ENCODE measurements at places on chromosomes 5 and 9.

DNA sequence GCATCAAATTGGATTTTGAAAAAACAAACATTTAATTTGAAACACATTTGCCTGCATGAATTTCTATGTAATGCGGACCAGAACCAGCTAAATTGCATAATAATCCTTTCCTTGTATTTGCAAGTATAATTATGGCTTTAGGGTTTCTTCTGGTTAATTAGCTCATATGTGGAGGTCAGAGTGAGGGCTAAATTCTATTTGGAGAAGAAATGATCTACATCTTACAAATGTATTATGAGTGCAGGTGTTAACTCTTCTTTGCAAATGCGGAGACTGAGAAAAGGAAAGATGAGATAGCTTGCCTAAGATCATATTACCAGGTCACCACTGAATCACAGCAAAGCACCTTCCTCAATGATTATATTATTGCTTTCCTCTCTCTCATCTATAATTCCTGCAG lies 194.7 kb downstream of the CDH9 start:
- DNase-seq, result no peak
- no peak overlapping the region for H3K27ac ChIP-seq
- H3K27me3 ChIP-seq, result no peaks in the 10 kb centered on the region
- no peak overlapping the region for H3K4me3 ChIP-seq
- no peaks in the 10 kb centered on the region for H3K36me3 ChIP-seq
- no peaks in the 10 kb centered on the region for H3K4me1 ChIP-seq

DNA sequence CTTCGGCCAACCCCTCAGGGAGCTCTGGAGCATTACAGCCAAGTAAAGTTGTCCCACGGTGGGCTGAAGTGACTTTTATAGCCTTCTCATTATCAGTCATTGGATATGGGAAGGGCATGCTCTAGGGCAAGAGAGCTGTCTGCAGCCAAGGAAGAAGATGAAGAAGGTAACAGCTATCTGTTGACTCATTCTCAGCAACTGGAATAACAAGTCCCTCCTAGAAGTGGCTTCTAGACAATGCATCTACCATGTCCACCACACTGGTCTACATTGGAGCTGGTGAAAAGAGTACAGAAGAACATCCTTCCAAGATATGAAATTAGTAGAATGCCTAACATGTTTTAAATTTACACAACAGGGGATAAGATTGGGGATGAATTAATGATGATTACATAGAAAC lies 524.2 kb downstream of the ACTL7B start:
- H3K36me3 ChIP-seq, result no peaks in the 10 kb centered on the region
- no peak overlapping the region for H3K27ac ChIP-seq
- H3K27me3 ChIP-seq, result no peaks in the 10 kb centered on the region

DNA sequence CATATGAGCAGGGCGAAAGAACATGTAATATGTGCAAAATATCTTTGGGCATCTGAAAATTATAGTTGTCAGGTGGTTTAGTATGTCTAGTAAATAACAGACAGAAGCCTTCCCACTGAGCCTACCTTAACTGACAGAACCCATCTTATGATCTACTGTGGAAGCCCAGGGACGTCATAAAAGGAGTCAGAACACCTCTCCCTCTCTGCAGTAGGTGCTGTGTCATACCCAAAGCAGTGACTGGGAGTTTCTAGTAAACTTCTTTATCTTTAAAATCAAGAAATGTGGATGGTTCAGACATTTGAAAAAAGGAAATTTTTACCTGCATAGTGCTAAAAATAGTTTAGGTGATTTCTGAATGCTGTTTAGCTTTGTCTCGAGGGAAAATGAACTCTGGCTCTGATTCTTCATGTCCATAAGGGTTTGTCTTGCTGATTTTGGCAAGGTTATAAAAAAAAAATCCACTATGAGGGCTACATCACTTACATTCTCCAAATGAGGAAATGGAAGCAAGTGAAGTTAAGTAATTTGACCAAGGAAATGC lies 104.0 kb downstream of the NUDT12 start:
- H3K36me3 ChIP-seq, result no peaks in the 10 kb centered on the region
- no peak for DNase-seq
- no peak overlapping the region for H3K27ac ChIP-seq
- H3K4me1 ChIP-seq, result no peaks in the 10 kb centered on the region
- no peaks in the 10 kb centered on the region for H3K27me3 ChIP-seq
- H3K4me3 ChIP-seq, result no peak overlapping the region

GRCh38 chr5:142210864-142211412 lies 102.4 kb downstream of the NDFIP1 start:
- H3K27ac ChIP-seq, result no peak overlapping the region
- no peak for DNase-seq
- H3K4me3 ChIP-seq, result no peak overlapping the region
- H3K27me3 ChIP-seq, result peaks cover 6% of the 10 kb centered on the region
- H3K36me3 ChIP-seq, result no peaks in the 10 kb centered on the region

GRCh38 chr5:16585041-16585667 lies 31.6 kb downstream of the RETREG1 start:
- H3K36me3 ChIP-seq, result no peaks in the 10 kb centered on the region
- H3K4me1 ChIP-seq, result no peaks in the 10 kb centered on the region
- H3K27ac ChIP-seq, result no peak overlapping the region
- H3K4me3 ChIP-seq, result no peak overlapping the region

GRCh38 chr5:80540691-80541090 lies 29.4 kb downstream of the ANKRD34B start:
- H3K4me1 ChIP-seq, result no peaks in the 10 kb centered on the region
- H3K27ac ChIP-seq, result no peak overlapping the region
- no peak for DNase-seq
- no peaks in the 10 kb centered on the region for H3K36me3 ChIP-seq
- no peak overlapping the region for H3K4me3 ChIP-seq

- peaks cover 79% of the 10 kb centered on the region for H3K27me3 ChIP-seq
- H3K4me1 ChIP-seq, result no peaks in the 10 kb centered on the region
- H3K4me3 ChIP-seq, result no peak overlapping the region
Measured at GRCh38 chr9:123368023-123368422, 12.0 kb downstream of the CRB2 start.

- no peaks in the 10 kb centered on the region for H3K36me3 ChIP-seq
- no peaks in the 10 kb centered on the region for H3K27me3 ChIP-seq
- DNase-seq, result no peak
- H3K4me3 ChIP-seq, result no peak overlapping the region
Measured at GRCh38 chr5:7629561-7629960, 221.4 kb downstream of the CFAP90 start.

DNA sequence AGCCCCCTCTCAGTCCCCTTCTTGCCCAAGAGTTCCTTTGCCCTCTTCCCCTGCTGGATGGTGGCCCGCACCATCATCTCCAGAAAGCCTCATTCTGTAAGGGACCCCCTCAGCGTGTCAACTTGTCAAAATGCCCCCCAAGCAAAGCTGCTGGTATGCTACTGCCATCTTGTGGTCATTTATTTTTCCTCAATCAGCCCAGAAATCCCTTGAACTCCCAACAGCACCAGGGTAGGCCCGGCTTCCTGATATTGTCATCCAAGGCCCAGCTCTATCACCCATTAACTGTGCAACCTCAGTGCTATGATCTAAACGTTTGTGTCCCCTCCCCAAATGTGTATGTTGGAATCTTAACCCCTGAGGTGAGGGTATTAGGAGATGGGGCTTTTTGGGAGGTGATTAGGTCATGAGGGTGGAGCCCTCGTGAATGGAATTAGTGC lies 53.2 kb upstream of the FBXW11 start:
- no peaks in the 10 kb centered on the region for H3K4me1 ChIP-seq
- peaks cover 5% of the 10 kb centered on the region for H3K36me3 ChIP-seq
- no peak for DNase-seq
- no peak overlapping the region for H3K27ac ChIP-seq
- H3K27me3 ChIP-seq, result no peaks in the 10 kb centered on the region

DNA sequence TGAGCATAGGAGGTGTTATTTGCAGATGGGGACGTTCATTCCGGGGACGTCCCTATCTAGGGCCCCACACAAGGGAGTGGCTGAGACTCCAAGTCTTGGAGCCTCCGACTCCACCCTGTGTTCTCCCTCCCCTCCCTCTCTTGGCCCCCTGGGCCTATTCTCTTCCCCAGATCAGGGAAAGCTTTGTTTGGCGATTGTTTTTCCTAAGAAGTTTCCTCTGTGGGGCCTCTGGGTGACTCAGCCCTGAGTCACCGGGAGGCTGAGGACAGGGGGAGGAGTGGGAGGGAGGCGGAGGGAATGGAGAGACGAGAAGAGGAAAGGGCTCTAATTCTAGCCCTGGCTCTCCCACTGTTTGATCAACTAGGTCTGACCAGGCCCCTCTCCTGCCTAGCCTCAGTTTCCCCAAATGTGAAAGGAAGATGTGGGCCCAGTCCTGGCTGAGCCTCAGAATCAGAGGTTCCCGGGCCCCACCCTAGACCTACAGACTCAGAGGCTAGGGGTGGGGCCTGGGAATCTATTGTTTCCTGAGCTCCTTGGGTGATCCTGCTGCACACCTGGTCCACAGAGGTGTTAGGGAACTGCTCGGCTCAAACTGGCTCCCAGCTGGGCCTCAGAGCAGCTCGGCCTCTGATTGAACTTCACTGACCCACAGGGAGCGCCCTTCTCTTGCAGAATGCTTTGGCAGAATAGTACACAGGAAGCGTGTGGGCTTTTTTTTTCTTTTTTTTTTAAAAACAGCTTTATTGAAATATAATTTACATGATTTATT lies 19.2 kb downstream of the GSN start:
- H3K36me3 ChIP-seq, result peaks cover 44% of the 10 kb centered on the region
- no peaks in the 10 kb centered on the region for H3K27me3 ChIP-seq
- H3K4me3 ChIP-seq, result peak overlapping the region; percentile 52
- peak; percentile 79 for DNase-seq

GRCh38 chr5:139262742-139263445 lies 30.6 kb upstream of the MATR3 start:
- H3K27ac ChIP-seq, result no peak overlapping the region
- peaks cover 34% of the 10 kb centered on the region for H3K27me3 ChIP-seq
- no peak overlapping the region for H3K4me3 ChIP-seq
- DNase-seq, result peak; percentile 92
- H3K4me1 ChIP-seq, result peaks cover 8% of the 10 kb centered on the region
- H3K36me3 ChIP-seq, result no peaks in the 10 kb centered on the region

GRCh38 chr9:136075881-136076678 lies 19.0 kb downstream of the NACC2 start:
- H3K4me3 ChIP-seq, result no peak overlapping the region
- no peak overlapping the region for H3K27ac ChIP-seq
- H3K27me3 ChIP-seq, result no peaks in the 10 kb centered on the region
- peaks cover 6% of the 10 kb centered on the region for H3K36me3 ChIP-seq
- no peaks in the 10 kb centered on the region for H3K4me1 ChIP-seq
- DNase-seq, result no peak

- H3K4me3 ChIP-seq, result no peak overlapping the region
- peak overlapping the region; percentile 18 for H3K27ac ChIP-seq
- no peak for DNase-seq
- no peaks in the 10 kb centered on the region for H3K4me1 ChIP-seq
- no peaks in the 10 kb centered on the region for H3K27me3 ChIP-seq
- H3K36me3 ChIP-seq, result peaks cover 66% of the 10 kb centered on the region
Measured at GRCh38 chr5:141512911-141513626, 24.2 kb downstream of the PCDHGC5 start.

DNA sequence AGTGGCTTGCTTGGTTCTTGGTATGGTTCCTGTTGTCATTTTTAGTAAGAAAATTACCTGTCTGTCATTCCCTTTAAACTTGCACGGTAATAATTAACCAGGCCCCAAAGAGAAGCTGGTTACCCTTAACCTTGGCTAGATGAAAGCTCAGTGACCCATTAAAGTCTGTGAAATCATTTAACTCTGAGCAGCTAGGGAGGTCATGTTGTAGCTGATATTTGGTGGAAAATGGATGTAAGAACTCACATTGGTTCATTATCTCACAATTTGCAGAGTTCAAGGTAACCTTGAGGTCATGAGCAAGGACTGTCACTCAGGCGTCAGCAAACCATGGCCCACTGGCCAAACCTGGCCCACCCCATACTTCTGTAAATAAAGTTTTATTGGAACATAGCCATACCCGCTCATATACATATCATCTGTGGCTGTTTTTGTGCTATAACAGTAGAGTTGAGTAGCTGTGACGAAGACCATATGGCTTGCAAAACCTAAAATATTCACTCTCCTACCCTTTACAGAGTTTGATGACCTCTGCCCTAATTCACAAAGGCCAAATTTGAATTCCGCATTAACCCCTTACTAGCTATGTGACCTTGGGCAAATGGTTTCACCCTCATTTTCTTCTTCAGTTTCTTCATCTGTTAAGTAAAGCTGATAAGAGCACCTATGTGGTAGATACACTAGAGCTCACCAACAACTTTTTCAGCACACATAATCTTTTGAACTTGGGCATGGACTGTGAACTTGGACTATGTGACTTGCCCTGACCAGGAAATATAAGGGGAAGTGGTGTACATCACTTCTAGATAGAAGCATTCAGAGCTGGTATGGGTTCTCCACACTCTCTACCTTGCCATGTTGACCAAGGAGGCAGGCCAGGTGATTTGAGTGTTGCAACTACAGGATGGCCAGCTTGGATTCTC lies 61.5 kb upstream of the CPEB4 start:
- H3K4me1 ChIP-seq, result peaks cover 39% of the 10 kb centered on the region
- no peak overlapping the region for H3K4me3 ChIP-seq
- DNase-seq, result no peak
- no peaks in the 10 kb centered on the region for H3K27me3 ChIP-seq

GRCh38 chr5:180233729-180234128 lies 24.7 kb upstream of the RASGEF1C start:
- H3K27me3 ChIP-seq, result no peaks in the 10 kb centered on the region
- no peak for DNase-seq
- H3K4me3 ChIP-seq, result no peak overlapping the region
- H3K27ac ChIP-seq, result no peak overlapping the region
- no peaks in the 10 kb centered on the region for H3K4me1 ChIP-seq

DNA sequence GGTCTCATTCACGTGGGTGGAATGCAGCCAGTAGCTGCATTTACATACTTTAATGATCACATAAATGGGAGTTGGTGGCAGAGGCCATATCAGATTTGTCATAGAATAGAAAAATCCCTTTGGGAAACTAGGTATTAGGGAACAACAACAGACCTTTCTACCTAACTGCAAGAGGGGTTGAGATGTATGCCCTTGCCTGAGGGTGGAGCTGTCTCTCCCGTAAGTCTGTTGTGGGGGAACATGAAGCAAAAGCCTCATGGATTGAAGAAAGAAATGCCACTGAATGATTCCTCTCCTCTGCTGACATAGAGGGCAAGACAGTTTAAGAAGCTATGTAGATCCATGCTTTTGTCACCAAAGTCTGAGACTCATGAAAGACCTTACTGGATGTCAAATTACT lies 461.3 kb downstream of the SPOCK1 start:
- peaks cover 9% of the 10 kb centered on the region for H3K36me3 ChIP-seq
- H3K4me1 ChIP-seq, result peaks cover 44% of the 10 kb centered on the region
- DNase-seq, result no peak
- peak overlapping the region; percentile 83 for H3K27ac ChIP-seq

GRCh38 chr5:15702102-15702501 lies 202.1 kb downstream of the FBXL7 start:
- no peaks in the 10 kb centered on the region for H3K36me3 ChIP-seq
- no peaks in the 10 kb centered on the region for H3K4me1 ChIP-seq
- H3K27me3 ChIP-seq, result no peaks in the 10 kb centered on the region
- no peak overlapping the region for H3K4me3 ChIP-seq
- H3K27ac ChIP-seq, result no peak overlapping the region

DNA sequence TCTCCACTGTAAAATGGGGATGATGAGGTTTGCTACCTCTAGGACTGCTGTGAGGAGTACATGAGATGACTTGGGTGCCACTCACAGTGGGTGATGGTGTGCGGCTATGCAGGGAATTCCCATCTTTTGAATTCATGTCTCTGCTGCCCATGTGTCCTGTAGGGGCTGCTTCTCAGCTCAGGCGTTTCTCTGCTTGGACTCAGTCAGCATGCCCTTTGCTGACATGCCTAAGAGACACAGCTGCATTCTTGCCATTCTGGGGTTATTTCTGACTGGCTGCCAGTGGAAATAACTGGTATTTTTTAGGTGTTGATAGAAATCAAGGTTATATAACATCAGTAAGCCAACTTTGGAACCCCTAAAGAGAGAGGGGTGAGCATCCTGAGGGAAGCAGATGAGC lies 24.3 kb upstream of the XPA start:
- no peak overlapping the region for H3K4me3 ChIP-seq
- H3K27me3 ChIP-seq, result no peaks in the 10 kb centered on the region
- no peak for DNase-seq
- H3K4me1 ChIP-seq, result peaks cover 8% of the 10 kb centered on the region
- H3K27ac ChIP-seq, result no peak overlapping the region
